ENCODE measurements at places on chromosomes 1 and 21.

- no peak for DNase-seq
Observed at GRCh38 chr1:243270097-243270864, 14.4 kb downstream of the SDCCAG8 start.

DNA sequence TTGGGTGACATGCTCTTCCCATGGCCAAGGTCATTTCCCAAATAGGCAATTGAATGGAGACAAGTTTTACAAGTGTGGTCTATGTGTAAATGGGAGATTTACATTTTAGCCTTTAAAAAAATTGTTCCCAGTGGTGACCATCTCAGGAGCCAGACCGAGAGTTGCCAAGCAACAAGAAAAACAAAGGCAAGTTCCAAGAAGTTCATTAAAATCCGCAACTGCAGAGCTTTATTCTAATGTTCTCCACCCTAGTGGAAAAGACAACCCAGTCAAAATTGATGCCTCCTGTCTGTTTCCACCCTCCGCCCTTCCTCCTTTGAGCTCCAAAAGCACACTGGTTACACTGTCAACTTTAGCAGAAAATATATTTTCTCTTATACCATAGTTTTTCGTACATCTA, 33.2 kb upstream of the CD55 start:
- DNase-seq = no peak

DNA sequence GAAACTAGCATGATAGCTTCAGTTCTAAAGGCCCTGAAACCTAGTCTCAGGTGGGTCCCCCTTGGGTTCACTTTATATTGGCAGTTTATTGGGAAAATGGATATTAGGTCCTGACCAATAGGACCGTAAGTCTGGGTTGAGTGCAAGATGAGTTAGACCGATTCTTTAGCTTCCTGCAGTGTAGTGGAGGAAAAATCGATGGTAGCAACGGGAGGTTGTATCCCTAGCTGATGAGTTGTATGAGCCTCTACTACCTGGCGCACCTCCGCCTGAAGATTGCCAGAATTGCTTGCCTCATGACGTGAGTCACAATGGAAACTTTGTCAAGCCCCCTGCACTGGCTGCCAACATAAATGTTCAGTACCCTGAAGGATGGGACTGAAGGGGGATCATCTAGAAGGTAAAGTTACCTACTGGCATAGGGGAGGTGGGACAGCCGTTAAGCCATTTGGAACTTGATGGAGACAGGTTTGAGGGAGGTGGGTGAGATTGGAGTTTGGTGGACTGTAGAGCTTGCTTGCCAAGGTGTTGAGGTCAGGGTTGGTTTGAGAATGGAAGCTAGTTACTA, 3.9 kb downstream of the RCC1 start:
- peak; percentile 88 for DNase-seq

GRCh38 chr21:10463156-10463555, 58.2 kb upstream of the TPTE start:
- no peak for DNase-seq

DNA sequence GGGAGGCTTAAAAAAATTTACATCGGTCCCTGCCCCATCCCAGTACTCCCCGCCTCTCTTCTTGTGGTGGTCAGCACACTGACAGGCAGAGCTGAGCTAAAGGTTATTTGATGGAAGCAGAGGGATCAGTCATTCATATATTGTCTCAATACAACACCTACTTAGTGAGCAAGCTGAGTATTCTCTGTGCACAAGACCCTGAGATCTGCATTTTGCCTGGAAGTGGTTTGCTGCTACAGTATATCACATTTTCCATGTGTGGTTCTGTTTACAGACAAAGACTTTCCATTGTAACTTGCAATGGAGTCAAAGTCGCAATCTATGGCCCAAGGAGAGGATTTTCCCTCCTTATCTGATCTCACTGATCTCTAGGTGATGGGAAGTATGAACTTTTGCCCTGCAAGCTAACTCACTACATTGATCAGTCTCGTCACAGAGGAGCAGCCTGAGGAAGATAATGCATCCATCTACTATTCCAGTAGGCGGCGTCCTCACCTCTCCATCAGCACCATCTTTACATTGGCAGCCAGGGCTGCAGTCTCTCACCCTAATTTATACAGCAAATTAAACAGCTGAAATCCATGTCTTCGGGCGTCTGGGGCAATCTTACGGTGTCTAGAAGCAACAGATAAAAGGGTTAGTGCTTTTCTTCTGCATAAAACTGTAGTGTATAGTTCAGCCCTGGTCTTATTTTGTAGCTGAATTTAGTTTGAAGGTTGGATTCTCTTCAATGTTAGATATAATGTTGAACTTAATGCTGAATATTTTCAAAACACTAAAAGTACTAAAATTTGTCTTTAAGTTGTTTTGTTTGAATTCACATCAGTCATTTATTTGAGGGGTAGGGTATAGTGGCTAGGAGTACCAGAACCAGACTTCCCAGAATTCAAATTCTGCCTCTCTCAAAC, 3.2 kb upstream of the TRAF5 start:
- DNase-seq = peak; percentile 78

DNA sequence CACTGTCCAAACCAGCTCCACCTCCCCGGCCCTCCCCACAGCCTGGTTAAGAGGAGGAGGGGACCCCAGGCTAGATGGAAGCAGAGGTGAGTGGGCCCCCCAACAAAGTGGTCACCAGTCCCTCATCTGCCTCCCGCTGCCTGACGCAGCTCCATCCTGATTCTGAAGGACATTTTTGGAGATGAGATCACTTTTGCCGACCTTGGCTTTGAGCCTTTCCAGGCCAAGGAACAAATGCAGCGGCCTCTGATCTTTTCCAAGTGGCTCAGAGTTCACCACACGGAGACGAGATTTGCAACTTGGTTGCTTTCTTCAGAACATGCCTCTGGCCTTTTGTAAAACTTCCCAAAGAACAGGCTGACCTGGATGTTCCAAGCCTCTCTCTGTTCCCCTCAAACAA, 223.1 kb downstream of the NPHP4 start:
- no peak for DNase-seq

GRCh38 chr1:61247881-61248752, 165.8 kb downstream of the NFIA start:
- DNase-seq = no peak

All from RKO (cell line).